ENCODE measurements at places on chromosomes 1 and 21.

DNA sequence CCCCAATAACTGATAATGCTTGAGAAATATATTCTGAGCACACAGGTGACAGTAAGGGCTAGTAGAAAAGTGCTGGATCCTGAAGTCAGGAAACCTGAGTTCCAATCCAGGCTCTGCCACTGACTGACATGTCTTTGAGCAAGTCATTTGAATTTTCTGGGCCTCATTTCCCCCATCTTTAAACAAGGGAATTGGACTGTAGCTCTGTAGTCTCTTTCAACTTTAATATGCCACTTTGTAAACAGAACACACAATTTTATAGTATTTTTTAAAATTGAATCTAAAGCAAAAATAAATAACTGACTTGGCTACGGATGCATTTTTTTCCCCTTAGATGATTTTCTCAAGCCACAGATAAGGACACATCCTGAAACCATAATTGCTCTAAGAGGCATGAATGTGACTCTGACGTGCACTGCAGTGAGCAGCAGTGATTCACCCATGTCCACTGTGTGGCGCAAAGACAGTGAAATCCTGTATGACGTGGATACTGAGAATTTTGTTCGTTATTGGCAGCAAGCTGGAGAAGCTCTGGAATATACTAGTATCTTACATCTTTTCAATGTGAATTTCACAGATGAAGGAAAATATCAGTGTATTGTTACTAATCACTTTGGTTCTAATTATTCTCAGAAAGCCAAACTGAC lies 37.0 kb downstream of the LRIG2 start:
- no peak for DNase-seq

DNA sequence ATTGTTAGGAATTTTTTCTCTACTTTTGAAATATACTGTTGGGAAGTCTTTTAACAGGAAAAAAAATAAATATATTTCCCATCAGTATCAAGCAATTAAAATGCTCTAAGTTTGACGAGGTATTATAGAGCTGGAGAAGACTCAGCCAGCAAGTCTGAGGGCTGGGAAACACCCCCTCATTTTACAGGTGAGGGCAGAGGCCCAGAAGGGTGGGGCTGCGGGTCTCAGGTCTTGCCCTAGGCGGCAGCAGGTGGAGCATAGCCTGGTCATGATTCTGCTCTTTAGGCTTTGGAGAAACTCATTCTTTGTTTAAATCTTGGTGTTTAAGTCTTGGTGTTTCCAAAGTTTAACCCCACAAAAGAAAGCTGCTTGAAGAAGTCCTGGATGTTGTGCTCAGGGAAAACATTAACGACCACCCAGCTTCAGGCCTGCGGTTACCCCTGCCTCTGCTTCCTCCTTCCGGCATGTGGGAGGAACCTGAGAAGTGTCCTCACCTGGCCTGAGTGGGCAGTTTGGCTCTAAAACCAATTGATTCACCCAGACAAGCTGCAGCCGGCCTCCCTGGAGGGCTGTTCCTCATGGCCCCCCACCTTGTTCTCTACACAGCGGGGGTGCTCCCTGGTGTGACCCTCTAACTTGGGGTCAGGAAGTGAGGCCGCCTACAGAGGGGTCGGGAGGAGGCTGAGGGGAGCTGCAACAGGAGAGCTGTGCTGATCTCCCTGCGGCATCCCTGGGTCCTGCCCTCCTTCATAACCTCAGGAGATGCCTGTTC lies 41.7 kb downstream of the OLFML2B start:
- DNase-seq, result no peak

DNA sequence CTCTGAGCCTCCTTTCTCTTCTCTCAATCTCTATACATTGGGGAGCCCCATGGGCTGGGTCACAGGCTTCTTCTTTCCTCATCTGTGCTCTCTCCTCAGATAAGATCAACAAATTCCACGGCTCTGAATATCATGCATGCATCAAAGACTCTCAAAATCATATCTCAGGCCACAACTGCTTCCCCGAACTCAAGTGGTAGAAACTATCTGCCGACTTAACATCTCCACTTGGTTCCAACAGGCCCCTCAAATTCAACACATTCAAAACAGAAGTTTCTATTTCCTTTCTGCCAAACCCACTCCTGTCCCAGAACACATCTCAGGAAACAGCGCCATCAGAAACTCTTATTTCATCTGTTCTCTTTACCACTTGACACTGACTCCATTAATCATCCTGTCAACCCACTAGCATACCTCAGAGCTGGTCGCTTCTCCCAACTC lies 16.7 kb downstream of the DDX59 start:
- peak; percentile 39 for DNase-seq

GRCh38 chr1:1929102-1929638 lies 10.1 kb upstream of the TMEM52 start:
- DNase-seq, result no peak

GRCh38 chr1:114075105-114075504 lies 78.6 kb downstream of the SYT6 start:
- DNase-seq, result no peak

- no peak for DNase-seq
These were observed 145.5 kb upstream of the DUSP10 start for GRCh38 chr1:221887415-221887746.

GRCh38 chr1:230300322-230301301 lies 125.5 kb downstream of the PGBD5 start:
- no peak for DNase-seq

DNA sequence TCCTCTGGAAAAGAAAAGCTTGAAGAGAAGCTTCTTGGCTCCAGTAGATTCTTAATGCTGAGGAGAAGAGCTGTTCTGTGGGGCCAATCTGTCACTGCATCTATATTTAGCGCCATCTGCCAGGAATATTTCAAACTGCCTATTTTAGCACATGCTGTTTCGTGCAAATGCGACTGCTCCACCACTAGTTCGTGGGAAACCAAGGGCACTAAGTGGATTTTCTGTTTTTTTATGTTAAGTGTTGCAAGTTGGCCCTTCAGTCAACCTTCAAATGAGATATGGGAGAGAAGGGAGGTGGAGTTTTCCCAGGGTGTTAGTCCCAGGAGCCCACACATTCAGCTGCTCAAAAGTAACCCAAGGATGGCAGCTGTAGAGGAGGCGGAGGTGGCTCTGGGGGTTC lies 91.9 kb downstream of the TSEN15 start:
- DNase-seq, result no peak

- no peak for DNase-seq
These were observed 106.2 kb upstream of the DPT start for GRCh38 chr1:168835176-168835575.

GRCh38 chr1:155178441-155179111 lies 4.9 kb downstream of the TRIM46 start:
- DNase-seq, result no peak
